ENCODE measurements at places on chromosomes 11 and 22. TPM values are rescaled to one million over a fixed set of nuclear protein-coding genes. Genes with fewer than 3 reads are reported as not detected.

DNA sequence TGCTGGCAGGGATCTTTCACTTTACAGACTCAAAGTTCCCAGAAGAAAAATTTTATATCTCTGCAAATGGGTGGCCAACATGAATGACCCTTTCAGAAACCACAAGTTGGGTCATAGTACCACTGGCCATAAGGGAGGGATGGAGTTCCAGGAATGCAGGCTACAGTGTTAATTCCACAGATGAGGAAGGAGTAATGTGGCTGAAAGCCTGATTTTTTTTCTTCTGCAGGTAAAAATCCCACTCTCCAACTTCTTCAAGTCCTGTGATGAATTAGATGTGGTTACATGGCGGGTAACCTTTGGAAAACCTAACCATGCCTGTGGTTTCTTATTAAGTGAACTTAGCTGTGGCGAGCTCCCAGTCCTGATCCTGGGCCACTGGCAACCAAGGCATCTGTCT is 103.2 kb downstream of the SLC1A2 start:
- no peak for DNase-seq

DNA sequence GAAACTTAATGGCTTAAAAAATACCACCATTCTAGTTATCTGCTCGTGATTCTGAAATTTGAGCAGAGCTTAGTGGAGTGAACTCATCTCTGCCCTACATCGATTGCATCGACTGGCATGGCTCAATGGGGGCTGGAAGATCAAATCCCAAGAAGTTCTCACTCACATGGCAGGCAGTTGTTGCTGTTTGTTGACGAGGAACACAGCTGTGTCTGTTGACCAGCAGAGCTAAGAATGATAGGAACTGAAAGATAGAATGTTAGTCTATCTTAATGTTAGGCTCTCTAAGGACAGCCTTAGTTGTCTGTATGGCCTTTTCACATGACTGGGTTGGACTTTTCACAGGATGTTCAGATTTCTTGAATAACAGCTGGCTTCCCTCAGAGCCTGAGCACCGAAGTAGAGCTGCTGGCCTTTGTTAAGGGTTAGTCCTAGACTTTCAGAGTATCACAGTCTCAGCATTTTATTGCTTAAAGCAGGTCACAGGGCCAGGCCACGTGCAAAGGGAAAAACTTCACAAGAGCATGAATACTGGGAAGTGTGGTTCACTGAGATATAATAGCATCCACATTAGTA is 31.6 kb upstream of the IZUMO1R start:
- DNase-seq: no peak

DNA sequence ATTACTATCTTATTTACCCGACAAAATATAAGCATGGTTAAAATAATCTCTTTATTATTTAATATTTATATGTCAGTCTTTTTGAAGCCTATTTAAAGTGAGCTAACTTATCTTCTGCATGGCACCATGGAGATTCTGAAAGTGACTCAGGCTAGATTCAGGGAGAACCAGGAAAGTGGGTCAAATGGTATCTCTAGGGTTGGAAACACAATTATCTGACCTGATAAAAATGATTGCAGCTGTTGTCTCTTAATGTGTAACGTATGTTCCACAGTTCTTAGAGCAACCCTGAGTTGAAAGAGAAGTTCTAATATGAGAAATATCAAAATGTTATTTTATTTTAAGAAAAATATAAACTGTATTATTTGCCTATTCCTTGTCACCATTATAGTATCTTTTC is 143.1 kb upstream of the CARD18 start:
- no peak for DNase-seq

DNA sequence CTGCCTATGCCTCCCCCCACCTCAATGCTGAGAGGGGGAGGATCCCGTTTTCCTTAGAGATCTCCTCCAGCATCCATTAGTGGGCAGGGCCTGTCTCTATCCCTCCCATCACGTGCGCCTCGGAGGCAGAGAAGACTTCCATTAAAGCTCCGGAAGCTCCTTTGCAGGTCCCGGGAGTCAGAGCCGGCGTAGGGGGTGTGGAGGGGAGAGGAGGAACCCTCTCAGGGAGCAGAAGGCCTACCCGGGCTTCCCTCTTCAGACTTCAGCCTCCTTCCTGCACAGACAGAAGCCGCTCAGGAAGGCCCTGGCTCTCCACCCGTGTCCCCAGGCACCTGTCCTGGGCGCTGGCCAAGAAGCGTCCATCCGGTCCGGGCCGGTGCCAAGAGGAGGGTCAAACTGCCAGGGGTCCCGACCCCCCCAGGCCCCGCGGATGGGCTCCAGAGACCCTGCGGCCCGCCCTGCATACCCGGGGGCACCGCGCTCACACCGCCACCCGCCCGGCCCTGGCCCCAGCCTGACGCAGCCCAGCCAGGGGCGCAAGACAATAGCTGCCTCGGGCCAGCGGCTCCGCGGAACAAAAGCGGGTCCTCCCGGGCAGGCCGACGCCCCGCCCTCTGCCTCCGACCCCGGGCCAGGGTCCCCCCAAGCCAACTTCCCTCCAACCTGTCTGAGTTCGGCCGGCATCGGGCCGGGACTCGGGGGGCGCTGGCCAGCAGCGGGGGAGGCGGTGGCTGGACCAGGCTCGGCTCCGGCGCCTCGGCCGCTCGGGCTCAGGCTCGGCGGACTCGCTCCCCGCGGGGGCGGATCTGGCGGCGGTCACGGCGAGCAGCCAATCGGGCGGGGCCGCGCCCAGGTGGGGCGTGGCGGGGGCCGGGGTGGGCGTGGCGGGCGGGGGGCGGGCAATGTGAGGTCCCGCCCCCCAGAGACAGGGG is 29.9 kb downstream of the ARVCF start:
- peak; percentile 91 for DNase-seq

DNA sequence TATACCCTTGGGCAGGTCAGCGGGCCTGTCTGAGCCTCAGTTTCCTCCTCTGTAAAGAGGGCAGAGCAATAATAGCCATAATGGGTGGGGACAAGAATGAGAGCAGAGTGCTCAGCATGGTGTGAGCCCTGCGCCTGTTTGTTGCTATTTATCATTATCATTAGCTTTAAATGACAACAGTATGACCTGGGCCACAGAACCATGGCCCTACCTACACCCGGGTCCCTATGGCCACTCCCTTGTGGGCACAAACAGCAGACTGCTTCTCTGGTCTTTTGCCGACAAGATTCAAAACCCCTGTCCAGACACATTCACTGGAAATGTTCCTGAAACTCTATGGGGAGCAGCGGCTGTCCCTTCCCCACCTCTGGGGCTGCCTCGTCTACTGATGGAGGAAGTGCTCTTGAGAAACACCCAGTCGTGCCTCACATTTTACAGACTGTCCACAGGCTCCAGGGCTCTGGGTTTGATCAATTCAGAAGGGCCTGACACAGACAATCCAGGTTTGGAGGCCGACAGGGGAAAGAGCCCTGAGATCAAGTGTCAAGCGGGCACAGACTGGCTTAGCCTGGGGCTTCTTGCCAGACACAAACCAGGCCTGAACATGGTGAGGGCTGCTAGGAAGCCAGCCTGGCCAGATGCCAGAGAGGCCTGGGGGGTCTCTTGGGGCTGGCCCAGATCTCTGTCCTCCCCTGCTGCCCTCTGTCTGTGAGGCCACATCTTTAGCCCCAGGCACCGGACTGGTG is 112.5 kb upstream of the CD82 start:
- no peak for DNase-seq

- no peak for DNase-seq
Measured at GRCh38 chr11:92473736-92474135, 249.1 kb downstream of the FAT3 start.

GRCh38 chr22:24433828-24434470 is 6.5 kb downstream of the ADORA2A start:
- DNase-seq: no peak

DNA sequence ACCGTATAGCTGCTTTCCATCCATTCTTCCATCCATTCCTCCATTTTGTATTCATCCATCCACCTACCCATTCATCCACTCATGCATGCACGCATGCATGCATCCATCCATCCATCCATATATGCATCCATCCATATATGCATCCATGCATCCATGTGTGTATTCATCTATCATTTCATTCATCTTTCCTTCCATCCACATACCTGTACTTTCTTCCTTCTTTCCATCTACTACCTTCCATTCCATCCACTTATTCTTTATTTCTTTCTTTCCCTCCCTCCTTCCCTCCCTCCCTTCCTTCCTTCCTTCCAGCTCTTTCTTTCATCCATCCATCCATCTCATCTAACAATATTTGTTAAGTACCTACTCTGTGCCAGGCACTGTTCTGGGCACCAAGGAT is 19.9 kb downstream of the KIAA1671 start:
- DNase-seq: no peak

- DNase-seq: no peak
Measured at GRCh38 chr11:33622186-33622585, 78.4 kb downstream of the C11orf91 start.

DNA sequence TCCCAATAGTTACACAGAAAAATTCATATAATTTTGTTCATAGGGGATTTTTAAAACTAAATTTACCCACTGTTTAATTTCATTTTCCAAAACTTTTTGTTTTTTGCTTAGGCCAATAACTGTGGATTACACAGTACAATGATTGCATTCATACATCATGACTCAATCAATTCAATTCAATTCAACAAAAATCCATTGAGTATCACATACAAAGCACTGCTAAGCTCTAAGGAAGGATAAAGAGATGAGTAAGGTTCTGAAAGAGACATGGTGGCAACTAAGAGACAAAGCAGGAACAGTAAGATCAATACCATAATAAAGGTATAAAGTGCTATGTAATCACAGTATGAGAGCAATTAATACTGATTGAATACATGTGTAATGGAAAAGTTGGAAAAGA is 9.4 kb upstream of the LAYN start:
- DNase-seq: no peak

GRCh38 chr11:11057472-11057854 is 199.6 kb upstream of the ZBED5 start:
- DNase-seq: no peak

- DNase-seq: peak; percentile 87
Measured at GRCh38 chr11:12377106-12377823, at the start of gene PARVA. Gene PARVA (plus strand): TSS chr11:12377571. CDS start chr11:12377648, 77 bp downstream.

DNA sequence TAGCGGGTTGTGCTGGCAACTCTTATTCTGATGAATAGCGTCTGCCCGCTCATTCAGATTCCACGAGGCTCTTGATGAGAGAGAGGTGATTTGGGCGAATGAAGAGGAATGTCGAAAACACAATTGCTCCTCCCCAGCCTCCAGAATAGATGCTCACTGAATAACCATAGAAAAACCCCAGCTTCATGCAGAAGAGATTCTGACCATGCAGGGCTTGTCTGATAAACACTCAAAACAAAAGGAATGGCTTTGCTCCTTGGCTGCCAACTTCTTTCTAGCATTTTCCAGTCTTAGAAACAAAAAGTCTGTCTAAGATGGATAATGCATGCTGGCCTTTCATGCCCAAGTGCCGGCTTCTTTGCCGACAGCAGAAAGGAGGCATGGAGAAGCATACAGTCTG is 569.5 kb downstream of the MN1 start:
- no peak for DNase-seq

DNA sequence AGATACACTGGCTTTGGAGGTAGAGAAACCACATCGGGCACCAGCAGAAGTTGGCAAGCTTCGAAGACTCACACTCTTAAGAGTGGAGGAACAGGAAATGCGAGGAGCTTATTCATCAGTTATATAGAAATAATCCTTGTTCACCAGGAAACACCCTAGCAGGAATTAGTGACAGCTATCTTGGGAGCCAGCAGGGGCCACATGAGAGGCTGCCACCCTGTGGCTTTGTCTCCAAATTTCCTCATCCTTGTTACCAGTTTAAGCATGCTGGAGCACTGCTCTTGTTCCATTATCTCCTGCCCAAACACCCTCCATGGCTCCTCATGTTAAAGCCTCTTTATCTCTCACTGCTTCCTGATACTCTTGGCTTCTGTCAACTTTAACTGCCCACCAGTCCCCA is 131.0 kb downstream of the PLEKHA7 start:
- peak; percentile 88 for DNase-seq

BLID gene
- total RNA-seq: not detected

TNNI2 gene
- total RNA-seq: 4.6 TPM

IL18BP gene
- total RNA-seq: 5.8 TPM

VSIG2 gene
- 137 TPM for total RNA-seq

NOX4 gene
- not detected for total RNA-seq

KRTAP5-11 gene
- not detected for total RNA-seq

KCNA4 gene
- total RNA-seq: not detected

Measured in HT-29 (cell line).